Type B pancreatic cell (in vitro differentiated cells): ENCODE measurements at places on chromosomes 11 and 22.

- peaks cover 40% of the 10 kb centered on the region for H3K36me3 ChIP-seq
- no peaks in the 10 kb centered on the region for H3K27me3 ChIP-seq
- H3K4me1 ChIP-seq, result no peaks in the 10 kb centered on the region
- no peak overlapping the region for H3K27ac ChIP-seq
- DNase-seq, result no peak
Observed at GRCh38 chr11:74157169-74157568, 13.6 kb downstream of the C2CD3 start.

- H3K36me3 ChIP-seq, result no peaks in the 10 kb centered on the region
- no peak for DNase-seq
- H3K27me3 ChIP-seq, result peaks cover 8% of the 10 kb centered on the region
- peaks cover 40% of the 10 kb centered on the region for H3K4me1 ChIP-seq
Observed at GRCh38 chr11:112588252-112588694, 327.6 kb upstream of the PLET1 start.

- no peaks in the 10 kb centered on the region for H3K36me3 ChIP-seq
- no peak overlapping the region for H3K27ac ChIP-seq
- H3K4me1 ChIP-seq, result peaks cover 2% of the 10 kb centered on the region
- H3K4me3 ChIP-seq, result no peak overlapping the region
- no peak for DNase-seq
Observed at GRCh38 chr11:18692941-18693760, 5.4 kb upstream of the TMEM86A start.

DNA sequence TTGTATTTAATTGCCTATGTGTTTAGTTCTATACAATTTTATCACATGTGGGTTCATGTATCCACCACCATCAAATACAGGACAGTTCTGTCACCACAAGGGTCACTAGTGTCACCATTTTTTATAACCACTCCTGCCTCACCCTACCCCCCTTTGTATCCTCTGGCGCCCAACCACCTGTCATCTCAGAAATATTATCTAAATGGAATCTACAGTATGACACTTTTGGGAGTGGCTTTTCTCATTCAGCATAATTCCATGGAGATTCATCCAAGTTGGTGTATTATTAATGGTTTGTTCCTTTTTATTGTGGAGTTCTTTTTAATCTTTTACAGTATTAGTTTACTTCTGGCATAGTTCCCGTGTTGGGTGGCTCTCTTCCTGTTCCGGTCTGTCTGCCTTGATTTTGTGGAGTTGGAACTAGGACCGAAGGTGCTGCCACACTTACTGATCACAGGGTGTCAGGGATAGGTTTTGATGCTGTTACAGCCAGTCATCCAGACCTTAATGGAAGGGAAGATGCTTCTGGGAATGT, 58.5 kb downstream of the TNRC6B start:
- peaks cover 54% of the 10 kb centered on the region for H3K4me1 ChIP-seq
- H3K4me3 ChIP-seq, result no peak overlapping the region

DNA sequence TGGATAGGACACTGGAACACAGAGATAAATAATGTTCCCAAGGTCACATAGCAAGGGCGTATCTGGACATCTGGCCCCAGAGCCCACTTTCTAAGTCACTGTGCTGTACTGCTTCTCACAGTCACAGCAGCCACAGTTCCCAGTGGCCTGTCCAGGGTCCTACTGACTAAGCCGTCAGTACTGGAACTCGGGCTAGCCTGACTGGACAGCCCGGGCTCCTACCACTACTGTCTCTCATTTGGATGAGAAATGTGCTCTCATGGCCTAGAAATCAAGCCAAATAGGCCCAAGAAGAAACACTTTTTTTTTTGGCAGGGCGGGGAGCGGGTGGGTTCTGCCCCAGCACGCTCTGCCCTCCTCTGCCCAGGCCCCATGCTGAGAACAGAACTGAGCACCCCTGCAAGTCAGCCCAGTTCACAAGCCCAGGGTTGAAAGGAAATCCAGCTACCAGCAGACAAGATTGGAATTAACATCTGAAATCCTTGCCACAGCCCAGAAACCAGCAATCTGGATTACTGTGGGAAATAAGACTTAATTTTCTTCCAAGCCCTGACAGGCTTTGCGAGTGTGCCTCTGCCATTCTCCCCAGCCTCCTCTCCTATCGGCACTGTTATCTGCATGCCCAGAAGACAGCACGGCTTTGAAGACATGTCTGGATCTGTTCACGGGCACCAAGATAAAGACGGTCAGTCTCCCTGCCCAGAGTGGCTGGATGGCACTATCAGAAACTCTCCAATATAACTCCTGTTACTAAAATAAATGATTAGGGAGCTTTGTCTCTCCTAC, 182.9 kb upstream of the NCAM1 start:
- no peaks in the 10 kb centered on the region for H3K36me3 ChIP-seq
- H3K4me1 ChIP-seq, result peaks cover 21% of the 10 kb centered on the region
- peaks cover 11% of the 10 kb centered on the region for H3K27me3 ChIP-seq
- H3K4me3 ChIP-seq, result no peak overlapping the region

DNA sequence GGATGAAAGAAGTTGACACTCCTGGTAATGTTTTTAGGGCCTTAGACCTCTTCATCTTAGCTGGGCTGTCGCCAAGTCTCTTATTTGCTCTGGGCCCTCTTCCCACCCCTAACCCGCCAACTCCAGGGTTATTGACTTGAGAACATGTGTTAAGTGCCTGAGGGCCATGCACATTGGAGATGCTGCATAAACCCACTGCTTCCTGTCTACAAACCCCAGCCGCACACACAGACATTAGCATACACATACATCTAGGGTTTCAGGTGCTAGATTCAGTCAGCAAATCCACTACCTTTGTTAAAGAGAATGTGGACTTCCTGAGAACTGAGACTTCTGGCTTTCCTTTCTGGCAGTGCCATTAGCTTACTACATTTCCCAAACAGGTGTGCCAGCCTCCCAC, 817 bp downstream of the PANX3 start:
- H3K36me3 ChIP-seq, result no peaks in the 10 kb centered on the region
- peaks cover 11% of the 10 kb centered on the region for H3K27me3 ChIP-seq
- H3K4me1 ChIP-seq, result no peaks in the 10 kb centered on the region
- DNase-seq, result no peak
- H3K4me3 ChIP-seq, result no peak overlapping the region

DNA sequence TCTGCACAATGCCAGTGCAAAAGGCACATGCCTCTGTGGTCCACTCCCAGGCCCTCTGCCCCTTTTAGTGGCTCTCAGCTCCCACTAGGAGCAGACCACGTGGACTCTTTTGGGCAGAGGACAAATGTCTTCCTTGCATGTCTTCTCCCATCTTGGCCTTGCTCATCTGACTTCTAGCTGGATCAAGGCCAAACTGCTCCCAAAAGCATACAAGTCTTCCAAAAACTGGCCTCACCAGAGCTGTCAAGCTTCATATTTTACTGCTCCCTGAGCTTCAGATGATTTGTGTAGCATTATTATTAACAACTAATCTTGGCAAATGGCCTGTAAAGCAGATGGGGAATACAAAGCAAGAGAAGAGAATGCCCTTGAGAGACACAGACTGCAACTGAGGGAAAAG, 6.9 kb downstream of the SMPD1 start:
- H3K27me3 ChIP-seq, result no peaks in the 10 kb centered on the region
- H3K27ac ChIP-seq, result peak overlapping the region; percentile 71
- peaks cover 17% of the 10 kb centered on the region for H3K36me3 ChIP-seq
- no peak for DNase-seq
- peaks cover 17% of the 10 kb centered on the region for H3K4me1 ChIP-seq

DNA sequence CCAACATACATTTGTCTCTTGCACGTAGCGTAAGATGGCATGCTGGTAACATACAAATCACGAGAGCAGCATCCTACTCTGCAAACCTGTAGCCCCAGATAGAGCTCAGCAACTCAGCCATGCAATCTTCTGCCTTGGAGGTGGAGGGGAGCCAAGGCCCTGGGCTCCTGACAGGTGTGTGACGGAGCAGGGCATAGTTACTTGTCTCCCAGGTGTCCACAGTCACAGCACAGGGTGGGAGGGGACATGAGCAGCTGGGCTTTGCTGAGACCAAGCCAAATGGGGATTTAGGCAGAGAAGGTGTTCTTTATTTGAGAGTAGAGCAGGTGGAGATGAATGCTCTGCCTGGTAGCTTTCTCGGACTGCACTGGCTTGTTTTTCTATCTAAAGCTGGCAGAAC, 111.7 kb downstream of the TEAD1 start:
- H3K27ac ChIP-seq, result no peak overlapping the region
- no peak for DNase-seq
- peaks cover 29% of the 10 kb centered on the region for H3K4me1 ChIP-seq
- no peaks in the 10 kb centered on the region for H3K27me3 ChIP-seq

GRCh38 chr11:124277804-124278203, 21.6 kb downstream of the OR8G5 start:
- H3K4me3 ChIP-seq, result no peak overlapping the region
- H3K4me1 ChIP-seq, result no peaks in the 10 kb centered on the region
- no peak for DNase-seq
- H3K36me3 ChIP-seq, result no peaks in the 10 kb centered on the region
- H3K27me3 ChIP-seq, result no peaks in the 10 kb centered on the region
- no peak overlapping the region for H3K27ac ChIP-seq

DNA sequence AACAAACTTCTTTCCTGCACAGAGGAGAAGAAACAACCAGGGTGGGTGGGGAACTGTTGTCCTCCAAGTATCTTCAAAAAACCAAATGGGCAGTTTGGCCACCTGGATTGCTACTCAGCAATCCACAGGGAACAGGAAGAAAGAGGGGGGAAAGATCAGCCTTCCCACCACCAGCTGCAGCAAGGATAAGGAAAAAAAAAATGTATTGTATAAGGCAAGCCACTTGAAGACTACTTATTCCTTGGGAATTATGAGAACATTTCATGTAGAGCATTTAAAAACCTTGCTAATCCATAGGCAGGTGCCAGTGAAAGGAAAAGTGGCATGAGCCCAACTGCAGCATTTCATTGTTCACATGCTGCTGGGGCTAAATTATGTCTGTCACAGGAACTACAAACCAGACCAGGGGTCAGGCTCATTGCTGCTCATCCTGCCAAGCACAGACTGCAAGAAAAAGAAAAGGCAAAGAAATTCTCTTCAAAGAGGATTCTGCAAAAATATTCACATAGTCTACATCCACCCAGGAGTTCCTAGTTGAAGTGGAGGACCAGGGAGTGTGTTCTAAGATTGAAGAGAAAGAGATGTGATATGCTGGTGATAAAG, 2.2 kb downstream of the RAB30 start:
- no peak overlapping the region for H3K4me3 ChIP-seq
- no peak overlapping the region for H3K27ac ChIP-seq
- no peak for DNase-seq
- H3K27me3 ChIP-seq, result no peaks in the 10 kb centered on the region

DNA sequence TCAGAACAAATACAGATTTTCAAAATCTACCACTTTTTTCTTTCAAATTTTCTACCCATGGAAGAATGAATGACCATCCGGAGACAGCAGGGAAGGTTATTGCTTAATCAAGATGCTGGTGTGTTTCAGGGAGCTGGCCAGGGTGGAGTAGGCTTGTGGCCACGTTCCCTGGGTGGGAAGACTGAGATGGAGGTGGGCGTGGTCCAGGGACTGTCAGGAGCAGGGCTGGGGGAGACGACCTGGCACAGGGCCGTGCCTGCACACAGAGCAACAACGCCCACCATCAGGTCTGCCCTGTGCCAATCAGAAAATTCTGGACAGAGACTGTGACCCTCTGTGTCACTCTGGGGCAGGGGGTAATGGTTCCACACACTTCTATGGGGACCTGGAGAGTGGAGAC, 7.1 kb upstream of the APOBEC3H start:
- no peaks in the 10 kb centered on the region for H3K27me3 ChIP-seq
- no peaks in the 10 kb centered on the region for H3K36me3 ChIP-seq
- H3K4me1 ChIP-seq, result peaks cover 13% of the 10 kb centered on the region
- H3K27ac ChIP-seq, result no peak overlapping the region
- H3K4me3 ChIP-seq, result no peak overlapping the region

DNA sequence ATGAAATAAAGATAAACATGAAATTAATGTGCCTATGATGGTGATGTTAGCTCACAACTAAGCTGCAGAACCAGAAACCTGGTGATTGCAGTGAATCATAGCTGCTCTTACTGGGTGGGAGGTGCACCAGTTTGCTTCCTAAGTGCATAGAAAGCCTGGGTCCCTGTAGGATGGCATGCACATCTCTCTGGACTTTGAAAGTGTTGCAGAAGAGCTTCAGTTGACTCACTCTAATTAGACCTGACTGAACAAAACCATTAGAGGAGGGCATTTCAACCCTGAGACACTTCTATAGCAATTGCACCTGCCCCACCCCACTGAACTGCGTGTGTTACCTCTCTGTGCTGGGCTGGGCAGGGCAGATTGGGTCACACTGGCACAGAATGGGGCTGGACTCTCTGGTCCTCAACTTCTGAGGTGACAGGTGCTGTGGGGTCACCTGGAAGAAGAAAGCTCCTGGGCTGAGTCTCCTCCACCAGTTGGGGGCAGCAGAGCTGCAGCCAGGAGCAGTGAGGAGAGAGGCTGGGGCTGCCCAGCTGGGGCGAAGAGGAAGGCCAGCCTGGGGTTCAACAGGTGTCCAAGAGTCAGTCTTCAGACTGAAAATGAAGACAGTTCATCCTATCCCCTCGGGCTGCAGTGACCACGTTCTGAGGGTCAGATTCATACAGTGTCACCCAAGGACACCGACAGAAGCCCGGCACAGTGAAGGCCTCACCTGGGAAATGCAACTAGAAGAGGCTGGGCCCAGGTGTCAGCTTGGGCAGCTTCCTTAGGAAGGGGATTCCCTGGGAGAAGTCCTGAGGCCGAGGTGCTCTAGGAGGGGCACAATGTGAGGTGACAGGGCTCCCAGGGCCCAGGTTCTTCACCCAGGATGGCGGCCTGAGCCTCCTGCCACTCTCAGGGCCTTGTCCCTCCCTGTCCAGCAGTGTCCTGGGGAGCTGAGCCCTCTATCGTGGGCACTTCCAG, 58.1 kb downstream of the GGTLC2 start:
- H3K27me3 ChIP-seq, result peaks cover 30% of the 10 kb centered on the region
- H3K27ac ChIP-seq, result no peak overlapping the region
- no peak for DNase-seq
- H3K4me1 ChIP-seq, result no peaks in the 10 kb centered on the region

DNA sequence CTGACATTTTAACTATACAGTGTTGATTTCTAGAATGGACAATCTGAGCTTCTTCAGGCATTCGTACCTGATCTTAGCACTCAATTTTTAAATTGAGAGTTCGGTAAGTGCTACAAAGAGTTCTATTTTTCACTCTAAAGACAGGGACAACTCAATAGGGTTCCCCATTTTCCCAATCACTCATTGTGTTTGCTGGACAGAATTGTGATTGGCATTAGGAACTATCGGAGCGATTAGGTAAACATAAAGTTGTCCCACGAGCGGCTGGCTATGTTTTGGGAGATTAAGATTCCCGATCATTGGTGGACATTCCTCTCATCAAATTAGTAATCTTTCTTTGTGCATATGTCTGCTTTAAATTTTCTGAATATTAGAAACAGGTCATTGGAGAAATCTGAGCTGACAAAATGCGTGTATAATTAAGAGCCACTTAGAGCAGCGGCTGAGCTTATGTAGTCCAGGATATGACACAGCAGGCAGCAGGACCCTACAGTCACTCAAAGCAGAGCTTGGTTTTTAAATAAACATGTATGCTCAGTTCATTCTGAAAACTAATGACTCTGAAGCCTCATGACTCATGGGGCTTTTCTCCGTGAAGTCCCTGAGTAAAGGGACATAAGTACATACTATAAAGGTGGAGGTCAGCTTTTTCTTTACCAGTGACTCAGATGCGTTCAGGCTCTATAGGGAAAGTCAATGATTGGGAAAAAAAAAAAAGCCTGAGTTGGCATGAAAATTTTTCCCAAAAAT, 109.4 kb downstream of the GRIA4 start:
- H3K27ac ChIP-seq, result no peak overlapping the region
- peaks cover 9% of the 10 kb centered on the region for H3K4me1 ChIP-seq
- no peaks in the 10 kb centered on the region for H3K27me3 ChIP-seq
